ENCODE measurements at places on chromosomes 1 and 21.
A peak's percentile ranks its signal among the peaks of the same experiment; 100 is the strongest.

- no peak for DNase-seq
These were observed 3.7 kb upstream of the PARP1 start for GRCh38 chr1:226411619-226412018.

DNA sequence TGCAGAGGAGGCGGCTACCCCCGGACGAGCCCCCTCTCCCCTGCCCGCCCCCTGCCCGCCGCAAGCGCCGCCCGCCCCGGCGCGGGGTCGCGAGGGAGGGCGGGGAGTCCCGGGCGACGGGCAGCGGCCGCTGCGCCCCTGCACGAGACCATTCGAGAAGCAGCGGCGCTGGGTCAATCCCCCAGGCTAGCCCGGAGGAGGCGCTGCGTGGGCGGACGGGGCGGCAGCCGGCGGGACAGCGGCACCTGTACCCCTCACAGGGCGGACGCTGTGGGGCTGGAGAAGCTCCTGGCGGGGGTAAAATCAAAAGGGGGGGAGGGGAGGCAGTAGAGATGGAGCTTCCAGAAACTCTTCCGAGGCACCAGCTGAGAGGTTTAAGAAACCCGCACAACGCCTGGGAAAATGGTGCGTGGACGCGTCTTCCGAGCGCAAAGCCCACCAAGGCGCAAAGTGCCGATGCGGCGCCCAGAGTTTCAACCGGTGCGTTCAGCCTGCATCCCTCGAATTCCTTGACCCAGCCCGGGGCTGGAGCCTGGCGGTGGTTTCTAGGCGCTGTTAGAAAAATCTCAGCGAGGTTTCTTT lies at the start of gene PLPPR5:
PLPPR5 (minus strand) TSS at position 1 of the 582 bp plus-strand sequence. CDS start 190 bp downstream, outside the sequence.
- no peak for DNase-seq

GRCh38 chr1:224223819-224224714 lies 41.0 kb downstream of the DEGS1 start:
- no peak for DNase-seq

- no peak for DNase-seq
These were observed 22.9 kb upstream of the DISC1 start for GRCh38 chr1:231603598-231604275.

GRCh38 chr1:10708757-10709156 lies 87.7 kb downstream of the CASZ1 start:
- DNase-seq = no peak

DNA sequence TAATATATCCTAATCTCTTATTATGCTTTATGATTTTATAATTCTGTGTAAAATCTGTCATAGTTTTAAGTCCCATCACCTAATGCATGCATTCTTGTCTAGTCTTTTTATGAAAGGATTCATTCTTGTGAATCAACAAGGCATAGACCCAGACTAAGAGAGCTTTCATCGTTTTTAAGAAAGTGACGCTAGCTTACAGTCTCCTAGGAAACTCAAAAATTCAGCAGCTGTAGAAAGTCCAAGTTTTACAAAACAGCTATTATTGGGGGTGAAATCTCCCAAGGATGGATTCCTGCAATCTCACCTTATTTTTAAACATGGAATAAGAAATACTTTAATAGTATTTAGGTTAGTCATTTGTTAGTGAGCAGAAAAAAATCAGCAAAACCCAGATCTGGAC lies 104.7 kb downstream of the NCAM2 start:
- no peak for DNase-seq

DNA sequence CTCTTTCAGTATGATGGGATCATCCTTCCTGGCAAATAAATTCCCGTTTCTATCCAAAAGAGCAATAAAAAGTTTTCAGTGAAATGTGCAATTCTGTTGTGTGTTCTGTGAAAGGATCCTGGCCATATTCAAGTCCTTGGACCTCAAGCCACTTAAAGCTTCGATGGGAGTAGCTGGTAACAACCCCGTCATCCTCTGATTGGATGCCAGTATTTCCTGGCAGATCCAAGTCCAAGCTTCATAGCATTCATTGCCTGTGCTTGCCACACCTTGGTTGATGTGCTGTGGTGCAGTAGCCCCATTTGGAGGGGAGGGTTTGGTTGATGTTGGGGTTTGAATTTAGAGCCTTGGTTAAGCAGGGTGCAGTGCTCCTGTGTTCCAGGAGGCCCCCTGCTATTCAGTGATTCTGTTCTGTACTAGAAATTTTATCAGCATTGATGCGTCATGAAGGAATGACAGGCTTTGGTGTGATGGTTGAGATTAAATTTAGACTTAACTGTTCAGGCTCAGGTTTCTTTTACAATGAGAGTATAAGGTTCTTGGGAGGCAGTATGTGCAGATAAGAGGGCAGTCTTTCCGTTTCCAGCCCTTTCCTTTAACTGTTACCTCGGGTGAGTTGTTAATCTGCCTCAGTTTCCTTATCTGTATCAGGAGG lies 4.9 kb downstream of the RPL11 start:
- no peak for DNase-seq

- DNase-seq = no peak
These were observed 147.4 kb upstream of the USP24 start for GRCh38 chr1:55362558-55362957.

DNA sequence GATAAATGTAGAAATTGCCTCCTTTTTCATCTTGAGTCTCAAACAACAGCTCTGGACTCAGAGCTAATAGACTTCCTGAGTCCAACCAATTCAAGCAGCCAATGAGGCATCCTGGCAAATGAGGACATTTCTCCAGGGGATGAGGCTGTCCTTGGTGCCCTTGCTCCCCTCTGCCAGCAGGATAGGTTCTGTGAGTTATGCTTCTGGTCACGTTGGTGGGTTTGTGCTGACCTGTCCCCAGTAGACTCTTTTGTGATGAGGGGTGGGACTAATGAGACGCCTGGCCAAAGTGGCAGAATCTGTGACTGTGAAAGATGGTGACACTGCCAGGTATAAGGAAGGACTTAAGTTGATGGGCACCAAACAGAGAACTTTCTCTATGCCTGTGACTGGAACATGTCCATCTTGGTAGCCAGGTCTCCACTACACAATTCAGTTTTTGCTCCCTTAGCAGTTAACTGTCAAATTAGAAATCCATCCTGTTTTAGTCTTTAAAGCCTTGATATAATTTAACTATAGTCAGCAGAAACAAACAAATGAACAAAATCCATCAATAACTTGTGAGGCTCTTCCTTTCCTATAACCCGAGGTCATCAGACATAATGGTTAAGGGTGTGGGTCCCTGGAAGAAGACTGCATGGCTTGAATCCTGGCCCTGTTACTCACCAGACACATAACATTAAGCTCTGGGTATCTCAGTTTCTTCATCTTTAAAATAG lies 35.7 kb upstream of the THEM4 start:
- no peak for DNase-seq

DNA sequence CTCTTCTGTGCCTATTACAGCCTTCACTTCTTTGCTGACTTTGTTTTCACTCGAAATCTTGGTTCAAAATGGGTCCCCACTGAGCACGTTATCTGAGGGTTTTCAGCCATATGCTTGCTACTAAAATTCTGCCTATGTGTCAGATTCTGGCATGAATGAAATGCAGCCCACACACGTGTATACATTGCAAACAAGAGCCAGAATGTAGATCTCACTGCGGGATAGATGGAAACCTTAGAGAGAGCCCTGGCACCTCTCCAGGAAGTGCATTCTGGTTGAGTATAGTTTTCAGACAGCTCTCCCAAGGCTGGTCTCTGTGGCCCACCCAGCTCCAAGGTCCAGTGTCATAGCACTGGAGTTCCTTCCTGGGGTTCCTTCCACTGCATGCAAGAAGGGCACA lies 234.7 kb upstream of the GJB5 start:
- no peak for DNase-seq

DNA sequence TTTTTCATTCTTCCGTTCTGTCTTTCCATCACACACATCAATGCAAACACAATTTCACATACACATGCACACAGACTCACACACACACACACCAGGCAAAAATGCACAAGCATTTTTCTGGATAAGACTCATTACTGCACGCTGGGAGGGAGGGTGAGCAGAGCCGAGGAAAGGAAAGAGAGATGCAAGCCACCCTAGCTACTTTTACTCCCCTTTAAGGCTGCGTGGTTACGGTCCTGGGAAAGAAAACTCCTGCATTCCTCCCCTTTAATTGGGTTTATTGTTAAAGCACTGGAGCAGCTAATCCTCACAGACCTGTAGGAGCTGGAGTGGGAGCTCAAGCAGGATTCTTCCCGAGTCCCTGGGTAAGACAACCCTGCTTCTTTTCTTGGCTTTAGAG lies at the start of gene CAMK1G:
CAMK1G (plus strand) TSS at position 307 of the 400 bp plus-strand sequence. CDS start 11,270 bp downstream, outside the sequence.
- peak; percentile 57 for DNase-seq
